ENCODE measurements at places on chromosomes 7 and 10. TPM values are rescaled to one million over a fixed set of nuclear protein-coding genes. Genes with fewer than 3 reads are reported as not detected.

The TUBAL3 gene
- 2.6 TPM for polyA plus RNA-seq

The CPED1 gene
- polyA plus RNA-seq = 0.72 TPM

The FEZF1 gene
- polyA plus RNA-seq = not detected

- H3K4me3 ChIP-seq = no peak overlapping the region
- no peak overlapping the region for H3K27ac ChIP-seq
- H3K36me3 ChIP-seq = no peaks in the 10 kb centered on the region
- no peak for DNase-seq
Observed at GRCh38 chr10:127576740-127577161, 27.6 kb downstream of the NPS start.

- no peaks in the 10 kb centered on the region for H3K4me1 ChIP-seq
- H3K36me3 ChIP-seq = peaks cover 2% of the 10 kb centered on the region
Observed at GRCh38 chr7:36360244-36360643, 29.4 kb upstream of the ANLN start.
